ENCODE measurements at places on chromosomes 13 and 19.

- DNase-seq, result peak; percentile 28
Observed at GRCh38 chr13:113489549-113490495, 689 bp downstream of the DCUN1D2 start.

DNA sequence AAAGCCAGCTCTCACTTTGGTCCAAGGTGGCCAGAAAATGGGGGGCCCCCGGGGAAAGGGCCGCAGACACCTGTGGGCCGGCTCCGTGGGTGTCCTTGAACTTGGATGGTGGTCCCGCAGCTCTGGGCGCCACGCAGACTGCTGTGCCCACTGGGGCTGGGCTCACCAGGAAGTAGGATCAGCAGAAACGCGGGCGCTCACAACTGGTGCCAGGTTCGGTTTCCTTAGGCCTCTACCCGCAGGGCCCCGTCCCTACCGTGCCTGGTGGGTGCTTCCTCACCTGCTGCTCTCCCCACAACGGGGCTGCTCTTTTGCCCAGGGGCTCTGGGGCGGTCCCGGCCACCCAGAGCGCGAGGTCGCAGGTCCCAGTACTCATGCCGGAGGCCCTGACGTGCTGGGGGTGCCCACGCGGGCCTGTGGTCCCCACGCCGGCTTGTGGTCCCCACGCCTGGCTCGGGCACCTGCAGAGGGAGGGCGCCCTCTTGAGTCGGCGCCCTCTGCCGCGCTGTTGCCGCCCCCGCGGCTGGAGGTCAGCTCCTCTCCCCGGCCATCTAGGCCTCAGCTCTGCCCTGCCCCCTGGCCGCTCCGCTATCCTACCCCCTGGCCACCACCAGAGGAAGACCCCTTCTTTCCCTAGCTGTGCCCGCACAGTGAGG is 1303.6 kb downstream of the UQCRFS1 start:
- no peak for DNase-seq

DNA sequence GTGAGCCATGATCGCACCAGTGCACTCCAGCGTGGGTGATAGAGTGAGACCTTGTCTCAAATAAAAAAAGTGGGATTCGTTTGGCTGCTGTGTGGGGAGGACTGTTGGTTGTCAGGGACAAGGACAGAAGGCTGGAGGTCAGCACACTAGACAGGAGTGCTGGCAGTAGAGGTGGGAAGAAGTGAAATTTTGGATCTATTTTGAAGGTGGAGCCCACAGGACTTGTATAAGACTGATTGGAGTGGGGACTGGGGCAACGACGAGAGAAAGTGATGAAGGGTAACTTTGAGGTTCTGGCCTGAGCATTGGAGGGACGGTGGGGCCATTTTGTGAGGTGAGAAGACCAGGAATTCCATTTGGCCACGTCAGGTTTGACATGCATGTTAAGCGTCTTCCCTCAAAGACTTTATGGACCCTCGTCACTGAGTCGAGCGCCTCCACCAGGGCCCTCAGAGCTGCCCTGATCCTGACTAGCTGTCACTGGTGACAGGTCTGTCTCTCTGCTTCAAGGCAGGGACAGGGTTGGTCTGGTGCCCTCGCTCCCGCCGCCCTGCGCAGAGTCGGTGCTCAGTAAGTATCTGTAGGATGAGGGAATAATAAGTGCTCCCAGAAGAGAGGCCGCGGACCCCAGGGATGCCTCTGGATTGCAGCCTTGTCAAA is 673 bp downstream of the CTU1 start:
- DNase-seq, result no peak

DNA sequence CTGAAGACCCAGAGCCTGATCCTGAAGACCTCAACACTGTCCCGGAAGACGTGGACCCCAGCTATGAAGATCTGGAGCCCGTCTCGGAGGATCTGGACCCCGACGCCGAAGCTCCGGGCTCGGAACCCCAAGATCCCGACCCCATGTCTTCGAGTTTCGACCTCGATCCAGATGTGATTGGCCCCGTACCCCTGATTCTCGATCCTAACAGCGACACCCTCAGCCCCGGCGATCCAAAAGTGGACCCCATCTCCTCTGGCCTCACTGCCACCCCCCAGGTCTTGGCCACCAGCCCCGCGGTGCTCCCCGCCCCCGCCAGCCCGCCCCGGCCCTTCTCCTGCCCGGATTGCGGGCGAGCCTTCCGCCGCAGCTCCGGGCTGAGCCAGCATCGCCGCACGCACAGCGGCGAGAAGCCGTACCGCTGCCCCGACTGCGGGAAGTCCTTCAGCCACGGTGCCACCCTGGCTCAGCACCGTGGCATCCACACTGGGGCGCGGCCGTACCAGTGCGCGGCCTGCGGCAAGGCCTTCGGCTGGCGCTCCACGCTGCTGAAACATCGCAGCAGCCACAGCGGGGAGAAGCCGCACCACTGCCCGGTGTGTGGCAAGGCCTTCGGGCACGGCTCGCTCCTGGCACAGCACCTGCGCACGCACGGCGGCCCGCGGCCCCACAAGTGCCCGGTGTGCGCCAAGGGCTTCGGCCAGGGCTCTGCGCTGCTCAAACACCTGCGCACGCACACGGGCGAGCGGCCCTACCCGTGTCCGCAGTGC is 2.9 kb upstream of the MCOLN1 start:
- no peak for DNase-seq

GRCh38 chr19:33876192-33876591 is 79.5 kb downstream of the KCTD15 start:
- no peak for DNase-seq
